ENCODE measurements at places on chromosomes 1 and 21. TPM values are rescaled to one million over a fixed set of nuclear protein-coding genes. Genes with fewer than 3 reads are reported as not detected.

GRCh38 chr1:67372136-67372535 lies 58.1 kb downstream of the SERBP1 start:
- DNase-seq, result no peak
- no peaks in the 10 kb centered on the region for H3K27me3 ChIP-seq

Gene MARK1
- total RNA-seq, result not detected

DNA sequence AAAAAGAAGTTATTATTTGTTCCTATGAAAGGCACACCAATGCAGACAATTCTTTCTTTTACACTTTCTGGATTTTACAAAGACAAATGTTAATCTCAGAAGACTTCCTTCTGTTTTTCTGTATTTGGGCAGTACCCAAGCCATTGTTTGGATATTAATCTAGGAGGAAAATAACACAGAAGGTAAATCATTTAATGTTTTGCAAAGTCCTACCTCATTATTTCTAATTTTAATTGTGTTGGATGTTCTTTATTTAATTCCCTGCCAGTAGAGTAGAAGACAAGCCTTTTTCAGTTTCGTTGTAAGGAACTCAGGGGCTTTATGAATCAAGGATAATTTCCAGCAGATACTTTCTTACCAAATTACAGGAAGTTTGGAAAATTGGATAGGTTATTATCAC lies 118.3 kb downstream of the VPS13D start:
- H3K4me1 ChIP-seq, result peaks cover 37% of the 10 kb centered on the region
- no peak overlapping the region for H3K4me3 ChIP-seq
- H3K36me3 ChIP-seq, result peaks cover 45% of the 10 kb centered on the region

DNA sequence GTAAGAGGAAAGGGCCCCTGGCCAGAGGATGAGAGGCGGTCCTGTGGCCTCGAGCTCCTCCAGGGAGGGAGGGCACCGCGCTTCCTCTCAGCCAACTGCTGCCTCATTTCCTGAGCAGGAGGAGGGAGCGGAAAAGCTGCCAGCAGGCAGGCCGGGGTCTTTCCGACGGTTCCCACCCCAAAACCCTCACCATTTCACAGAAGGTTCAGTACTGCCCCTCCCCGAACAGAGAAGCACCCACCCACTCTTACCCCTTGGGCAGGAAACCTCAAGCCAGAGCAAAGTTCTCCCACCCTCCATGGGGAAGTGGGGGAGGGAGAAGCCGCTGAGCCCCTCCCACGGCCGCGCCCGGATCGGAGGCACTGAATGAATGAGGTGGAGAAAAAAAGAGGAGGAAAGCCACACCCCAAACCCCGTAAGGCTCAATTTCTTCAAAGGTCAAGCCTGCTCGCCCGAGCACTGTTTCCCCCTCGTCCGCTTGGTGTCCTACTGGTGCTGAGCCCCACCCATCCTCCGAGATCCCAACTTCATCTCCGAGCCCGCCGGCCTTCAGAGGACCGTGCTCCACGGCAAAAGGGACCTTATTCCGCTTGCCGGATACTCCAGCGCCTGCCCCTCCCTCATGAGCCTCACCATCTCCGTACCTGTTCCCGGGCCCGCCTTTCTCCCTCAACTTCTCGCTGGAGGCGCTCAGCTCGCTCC lies 9.4 kb downstream of the TPM3 start:
- peak overlapping the region; percentile 100 for H3K4me3 ChIP-seq
- H3K27me3 ChIP-seq, result no peaks in the 10 kb centered on the region
- peak overlapping the region; percentile 99 for H3K27ac ChIP-seq
- H3K4me1 ChIP-seq, result peaks cover 46% of the 10 kb centered on the region
- H3K36me3 ChIP-seq, result peaks cover 38% of the 10 kb centered on the region

DNA sequence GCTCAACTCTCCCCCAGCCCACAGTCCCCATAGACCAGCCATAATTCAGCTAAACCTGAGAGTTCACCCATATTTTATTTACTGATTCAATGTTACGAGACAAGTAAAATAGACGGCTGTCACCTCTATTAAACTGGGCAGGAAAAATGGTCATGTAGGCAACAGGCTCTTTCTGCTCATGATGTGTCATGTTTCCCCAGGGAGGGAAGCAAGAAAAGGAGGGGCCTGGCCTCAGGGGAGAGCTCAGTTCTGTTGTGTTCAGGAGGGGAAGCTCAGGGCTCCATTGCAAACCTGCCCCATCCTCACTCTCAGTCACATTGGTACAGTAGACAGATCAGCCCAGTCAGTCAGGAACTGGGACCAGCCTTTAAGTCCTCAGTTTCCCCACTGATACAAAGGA lies 12.8 kb downstream of the GRIK3 start:
- H3K4me3 ChIP-seq, result no peak overlapping the region
- peaks cover 16% of the 10 kb centered on the region for H3K27me3 ChIP-seq
- H3K4me1 ChIP-seq, result no peaks in the 10 kb centered on the region
- no peak for DNase-seq
- H3K36me3 ChIP-seq, result no peaks in the 10 kb centered on the region

GRCh38 chr1:31376375-31377134 lies 3.7 kb upstream of the FABP3 start:
- H3K27me3 ChIP-seq, result peaks cover 3% of the 10 kb centered on the region
- H3K4me1 ChIP-seq, result peaks cover 7% of the 10 kb centered on the region
- H3K4me3 ChIP-seq, result no peak overlapping the region
- no peak for DNase-seq
- no peaks in the 10 kb centered on the region for H3K36me3 ChIP-seq

Gene PLA2G4A
- total RNA-seq, result 0.12 TPM

All from activated naive CD4-positive, alpha-beta T cell treated with anti-CD3 and anti-CD28 coated beads for 36 hours (primary cell).